Sigmoid colon (tissue), 7 donors: ENCODE measurements at places on chromosomes 12 and 14. TPM values are rescaled to one million over a fixed set of nuclear protein-coding genes. Genes with fewer than 3 reads are reported as not detected.

- DNase-seq = no peak
Measured at GRCh38 chr12:30806989-30807694, 52.4 kb upstream of the CAPRIN2 start.

- DNase-seq = no peak
Measured at GRCh38 chr14:41950428-41951151, 343.9 kb downstream of the LRFN5 start.

GRCh38 chr12:22396735-22397134, 62.2 kb upstream of the ST8SIA1 start:
- DNase-seq = no peak

GRCh38 chr12:20429852-20430251, 61.5 kb downstream of the PDE3A start:
- no peak for DNase-seq

CLEC4D gene
- polyA plus RNA-seq = not detected

DNA sequence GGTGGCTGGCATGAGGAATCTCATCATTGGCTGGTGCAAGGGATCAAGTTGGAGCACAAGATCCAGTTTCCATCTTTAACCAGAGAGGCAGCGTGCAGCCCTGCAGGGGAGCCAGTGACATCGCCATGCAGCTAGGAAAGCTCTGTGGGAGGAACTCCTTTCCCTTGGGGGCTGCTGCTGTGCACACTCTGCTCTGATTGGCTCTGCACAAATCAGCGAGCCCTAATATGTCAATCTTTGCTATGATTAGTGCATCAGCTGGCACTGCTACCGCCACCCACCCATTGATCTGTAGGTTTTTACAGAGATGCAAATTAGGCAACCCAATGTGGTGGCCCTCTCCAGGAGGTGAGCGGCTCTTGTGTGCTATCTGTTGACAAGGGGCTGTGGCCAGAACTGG, 262.6 kb downstream of the PCNX1 start:
- DNase-seq = no peak
